IPS DF 6.9 (cell line): ENCODE measurements at places on chromosomes 3 and 15.

DNA sequence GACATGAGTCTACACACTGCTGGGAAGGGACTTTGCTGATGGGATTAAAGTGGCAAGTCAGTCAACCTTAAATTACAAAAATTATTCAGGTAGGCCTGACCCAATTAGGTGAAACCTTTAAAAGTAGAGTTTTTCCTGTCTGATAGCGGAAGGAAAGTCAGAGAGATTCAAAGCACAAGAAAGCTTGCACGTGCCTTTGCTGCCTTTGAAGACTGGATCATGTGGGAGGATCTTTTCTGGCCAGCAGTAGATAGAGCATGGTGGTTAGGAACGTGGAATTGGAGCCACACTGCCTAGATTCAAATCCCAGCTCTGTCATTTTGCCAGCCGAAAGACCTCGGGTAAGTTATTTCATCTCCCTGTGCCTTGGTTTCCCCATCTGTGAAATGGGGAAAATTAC is 265.8 kb upstream of the PROK2 start:
- DNase-seq: no peak

- DNase-seq: no peak
These were observed 802 bp downstream of the RCN2 start for GRCh38 chr15:76932135-76932966.

GRCh38 chr3:127614928-127615589 is 13.9 kb upstream of the PODXL2 start:
- no peak for DNase-seq

GRCh38 chr3:184656829-184657681 is 54.8 kb downstream of the MAGEF1 start:
- no peak for DNase-seq

DNA sequence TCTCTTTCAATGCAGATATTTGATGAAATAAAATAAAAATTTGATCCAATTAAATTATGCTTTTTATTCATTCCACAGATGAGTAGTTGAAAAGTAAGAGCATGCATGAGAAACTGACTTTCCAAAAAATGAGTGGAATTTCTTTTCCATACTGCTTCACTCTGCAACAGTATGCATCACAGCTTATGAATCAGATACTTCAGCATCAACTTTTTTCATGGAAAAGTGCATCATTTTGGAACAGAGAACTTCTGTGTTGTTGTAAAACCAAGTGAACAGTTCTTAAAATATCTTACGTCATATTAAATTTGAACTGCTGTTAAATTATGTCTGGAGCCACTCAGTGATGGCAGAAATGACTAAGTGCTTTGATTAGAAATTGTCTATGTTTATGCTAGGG is 16.7 kb upstream of the SLC7A14 start:
- no peak for DNase-seq

- DNase-seq: no peak
These were observed 301.1 kb upstream of the LRRFIP2 start for GRCh38 chr3:37475435-37475834.

GRCh38 chr3:127680798-127681221 is 8.1 kb downstream of the ABTB1 start:
- DNase-seq: no peak

GRCh38 chr15:54045397-54045796 is 67.2 kb downstream of the UNC13C start:
- DNase-seq: no peak

DNA sequence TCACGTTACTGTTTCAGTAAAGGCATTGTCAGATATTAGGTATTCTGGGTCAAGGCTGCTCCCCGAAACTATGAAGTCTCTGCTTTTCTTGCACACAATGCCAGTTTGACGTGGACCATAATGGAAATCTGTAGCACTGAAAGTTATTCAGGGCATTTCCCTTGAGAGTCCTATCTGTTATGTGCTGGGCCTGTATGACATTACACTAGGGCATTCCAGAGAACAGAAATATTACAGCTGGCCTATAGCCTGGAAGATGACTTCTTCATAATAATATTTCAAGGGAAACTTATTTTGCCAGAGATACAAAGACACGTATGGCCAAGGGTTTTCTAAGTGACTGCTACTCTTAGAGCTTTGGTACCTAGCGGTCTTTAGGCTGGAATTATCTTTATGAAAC is 613.6 kb upstream of the CBLB start:
- no peak for DNase-seq

DNA sequence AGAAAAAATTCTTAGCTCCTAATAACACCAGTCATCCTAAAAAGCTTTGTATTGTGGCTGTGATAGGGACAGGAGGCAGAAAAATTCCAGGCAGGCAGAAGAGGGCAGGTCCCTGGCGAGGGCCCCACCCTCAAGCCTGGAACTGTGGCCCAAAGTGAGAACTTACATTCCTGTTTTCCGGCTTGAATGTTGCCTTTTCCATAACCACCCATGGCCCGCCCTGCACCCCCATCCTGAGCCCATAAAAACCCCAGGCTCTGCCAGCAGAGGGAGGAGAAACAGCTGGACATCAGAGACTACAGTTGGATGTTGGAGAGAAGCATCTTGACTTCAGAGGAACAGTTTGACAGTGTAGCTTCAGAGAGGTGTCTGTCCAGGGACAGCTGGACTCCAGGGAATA is 37.3 kb downstream of the SLCO2A1 start:
- no peak for DNase-seq
